ENCODE measurements at places on chromosomes 16 and 17.

GRCh38 chr17:41020336-41020735 is 6.7 kb downstream of the KRTAP1-5 start:
- no peak for DNase-seq

- no peak for DNase-seq
These were observed 44.4 kb downstream of the EEF2K start for GRCh38 chr16:22250522-22250921.

DNA sequence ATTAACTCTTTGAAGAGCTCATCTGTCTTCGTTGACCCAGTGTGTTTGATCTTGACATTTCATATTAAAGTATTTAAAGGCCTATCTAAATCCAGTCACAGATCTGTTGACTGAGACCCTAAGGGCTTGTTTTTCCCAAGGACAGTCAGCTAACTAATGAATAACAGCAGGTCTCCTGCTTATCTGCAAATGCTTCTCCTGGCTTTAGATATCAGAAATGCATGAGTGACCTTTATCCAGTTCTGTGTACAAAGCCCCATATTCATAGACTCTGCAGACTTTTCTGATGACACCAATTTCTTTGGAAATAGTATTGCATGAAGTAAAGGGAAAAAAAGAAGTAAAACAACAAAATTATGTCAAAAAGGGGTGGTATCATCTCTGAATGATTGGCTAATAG is 70.3 kb downstream of the YPEL2 start:
- DNase-seq: no peak

DNA sequence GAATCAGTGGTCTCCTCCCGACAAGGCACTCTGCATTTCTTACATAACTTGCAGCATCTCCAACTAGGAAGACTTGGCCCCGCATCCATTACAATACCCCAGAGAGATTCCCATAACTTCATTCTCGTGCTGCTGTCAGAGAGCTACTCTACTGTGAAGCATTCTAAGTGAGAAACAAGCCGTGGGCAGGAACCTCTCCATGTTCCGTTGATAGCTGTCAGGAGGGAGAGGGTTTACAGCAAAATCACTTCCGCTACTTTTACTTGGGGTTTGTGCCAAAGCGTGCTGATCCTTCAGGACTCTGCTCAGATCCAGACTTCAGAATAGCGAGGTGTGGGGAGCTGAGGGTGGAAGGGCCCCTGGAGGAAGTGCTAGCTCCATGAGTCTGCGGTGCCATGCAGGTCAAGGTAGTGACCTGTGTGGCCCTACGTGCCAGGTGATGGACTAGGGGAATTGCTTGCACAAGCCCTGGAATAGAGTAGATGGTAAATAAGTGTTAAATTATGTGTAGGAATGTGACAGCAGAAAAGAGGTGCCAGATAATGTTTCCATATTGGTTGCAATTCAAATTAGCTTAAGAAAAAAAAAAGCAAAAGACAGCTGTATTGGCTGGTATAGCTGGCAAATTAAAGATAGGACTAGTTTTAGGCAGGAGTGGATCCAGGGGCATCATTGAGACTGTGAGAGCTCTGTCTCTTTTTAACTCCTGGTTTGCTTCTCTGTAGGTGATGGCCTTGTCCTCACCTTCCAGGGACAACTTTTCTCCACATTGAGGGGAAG is 358.5 kb upstream of the ERCC4 start:
- no peak for DNase-seq

- DNase-seq: no peak
These were observed 29.8 kb upstream of the C1QL1 start for GRCh38 chr17:44997733-44998520.
